ENCODE measurements at places on chromosomes 5 and 9.

GRCh38 chr9:98373609-98374008 lies 118.2 kb upstream of the TBC1D2 start:
- peaks cover 3% of the 10 kb centered on the region for H3K36me3 ChIP-seq
- H3K27ac ChIP-seq: no peak overlapping the region
- peaks cover 3% of the 10 kb centered on the region for H3K4me1 ChIP-seq

GRCh38 chr5:76535577-76535976 lies 87.6 kb downstream of the F2RL2 start:
- peaks cover 2% of the 10 kb centered on the region for H3K36me3 ChIP-seq
- no peak overlapping the region for H3K4me3 ChIP-seq
- H3K4me1 ChIP-seq: peaks cover 55% of the 10 kb centered on the region
- DNase-seq: no peak

- H3K36me3 ChIP-seq: peaks cover 7% of the 10 kb centered on the region
- H3K27me3 ChIP-seq: peaks cover 80% of the 10 kb centered on the region
- no peak overlapping the region for H3K27ac ChIP-seq
- no peak for DNase-seq
- no peak overlapping the region for H3K4me3 ChIP-seq
Observed at GRCh38 chr5:7756453-7756852, 94.5 kb downstream of the CFAP90 start.

- peak overlapping the region; percentile 100 for H3K27ac ChIP-seq
- H3K27me3 ChIP-seq: no peaks in the 10 kb centered on the region
- no peak for DNase-seq
- H3K4me1 ChIP-seq: peaks cover 37% of the 10 kb centered on the region
- no peak overlapping the region for H3K4me3 ChIP-seq
Observed at GRCh38 chr5:151208481-151208914, 15.4 kb downstream of the CCDC69 start.

- no peak for DNase-seq
- H3K36me3 ChIP-seq: no peaks in the 10 kb centered on the region
Observed at GRCh38 chr5:159873680-159874079, 42.6 kb upstream of the ADRA1B start.

GRCh38 chr5:135557076-135557838 lies 21.5 kb upstream of the NEUROG1 start:
- no peaks in the 10 kb centered on the region for H3K36me3 ChIP-seq
- no peak overlapping the region for H3K4me3 ChIP-seq
- H3K27ac ChIP-seq: no peak overlapping the region
- H3K27me3 ChIP-seq: peaks cover 51% of the 10 kb centered on the region

DNA sequence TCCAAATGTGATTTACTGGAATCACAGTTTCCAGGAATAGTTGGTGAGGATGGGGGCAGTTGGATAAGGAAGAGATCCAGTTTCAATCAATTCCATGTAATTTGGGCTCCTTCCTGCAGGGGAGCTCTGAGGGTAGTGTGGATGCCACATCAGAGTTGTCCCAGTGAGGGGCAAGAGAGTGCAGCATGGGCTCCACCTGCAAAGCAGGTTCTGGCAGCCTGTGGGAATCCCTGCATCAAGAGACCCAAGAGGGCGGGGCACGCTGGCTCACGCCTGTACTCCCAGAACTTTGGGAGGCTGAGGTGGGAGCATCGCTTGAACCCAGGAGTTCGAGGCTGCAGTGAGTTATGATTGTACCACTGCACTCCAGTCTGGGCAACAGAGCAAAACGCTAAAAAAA lies 188.5 kb downstream of the CACNA1B start:
- H3K27ac ChIP-seq: no peak overlapping the region
- no peak overlapping the region for H3K4me3 ChIP-seq
- peaks cover 2% of the 10 kb centered on the region for H3K4me1 ChIP-seq
- peaks cover 67% of the 10 kb centered on the region for H3K27me3 ChIP-seq
- no peaks in the 10 kb centered on the region for H3K36me3 ChIP-seq

GRCh38 chr5:147887026-147887627 lies 8.6 kb downstream of the SCGB3A2 start:
- H3K27ac ChIP-seq: no peak overlapping the region
- H3K4me1 ChIP-seq: peaks cover 3% of the 10 kb centered on the region
- DNase-seq: no peak
- peaks cover 27% of the 10 kb centered on the region for H3K27me3 ChIP-seq

GRCh38 chr5:157518963-157519362 lies 56.6 kb downstream of the ADAM19 start:
- DNase-seq: no peak
- H3K4me3 ChIP-seq: no peak overlapping the region
- H3K4me1 ChIP-seq: peaks cover 27% of the 10 kb centered on the region

DNA sequence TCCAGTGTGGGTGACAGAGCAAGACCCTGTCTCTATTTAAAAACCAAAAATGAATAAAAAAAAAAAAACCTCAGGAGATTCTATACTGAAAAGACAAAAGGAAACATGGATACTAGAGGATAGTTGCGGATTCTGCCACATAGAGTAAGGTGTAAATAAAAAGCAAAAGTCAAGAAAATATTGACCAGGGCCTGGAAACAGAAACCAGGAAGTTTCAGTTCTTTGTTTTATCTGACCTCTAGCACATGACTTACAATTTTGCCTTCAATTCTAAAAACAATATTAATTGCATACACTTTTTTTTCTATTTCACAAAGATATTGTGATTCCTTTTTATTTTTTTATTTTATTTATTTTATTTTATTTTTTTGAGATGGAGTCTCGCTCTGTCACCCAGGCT lies 96.2 kb upstream of the NMUR2 start:
- H3K4me3 ChIP-seq: no peak overlapping the region
- H3K27ac ChIP-seq: no peak overlapping the region
- peaks cover 3% of the 10 kb centered on the region for H3K36me3 ChIP-seq
- no peaks in the 10 kb centered on the region for H3K4me1 ChIP-seq

GRCh38 chr9:123741214-123741613 lies 188.7 kb downstream of the DENND1A start:
- no peak for DNase-seq
- no peak overlapping the region for H3K4me3 ChIP-seq
- H3K36me3 ChIP-seq: peaks cover 2% of the 10 kb centered on the region

GRCh38 chr9:25260046-25260445 lies 418.2 kb downstream of the TUSC1 start:
- no peak for DNase-seq
- no peaks in the 10 kb centered on the region for H3K36me3 ChIP-seq
- H3K4me3 ChIP-seq: no peak overlapping the region
- no peaks in the 10 kb centered on the region for H3K27me3 ChIP-seq

DNA sequence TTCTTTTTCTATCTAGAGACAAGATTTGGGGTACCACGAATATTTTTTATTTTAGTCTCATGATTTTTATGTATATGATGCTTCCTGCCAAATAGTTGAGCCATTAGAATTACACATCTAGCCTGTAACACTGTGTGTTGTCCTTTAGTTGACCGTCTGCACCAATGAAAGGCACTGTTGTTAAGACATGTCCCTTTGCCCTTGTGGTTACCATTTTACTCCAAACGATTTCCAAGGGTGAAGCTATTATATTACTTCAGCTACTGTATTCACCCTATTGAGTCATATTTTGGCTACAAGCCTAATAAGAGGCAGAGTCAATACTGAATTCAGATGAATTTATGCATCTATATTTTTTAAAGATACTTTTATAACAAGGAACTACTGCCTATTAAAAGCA lies 207.6 kb downstream of the CETN3 start:
- H3K4me1 ChIP-seq: no peaks in the 10 kb centered on the region
- no peaks in the 10 kb centered on the region for H3K27me3 ChIP-seq
- no peaks in the 10 kb centered on the region for H3K36me3 ChIP-seq
- no peak for DNase-seq

DNA sequence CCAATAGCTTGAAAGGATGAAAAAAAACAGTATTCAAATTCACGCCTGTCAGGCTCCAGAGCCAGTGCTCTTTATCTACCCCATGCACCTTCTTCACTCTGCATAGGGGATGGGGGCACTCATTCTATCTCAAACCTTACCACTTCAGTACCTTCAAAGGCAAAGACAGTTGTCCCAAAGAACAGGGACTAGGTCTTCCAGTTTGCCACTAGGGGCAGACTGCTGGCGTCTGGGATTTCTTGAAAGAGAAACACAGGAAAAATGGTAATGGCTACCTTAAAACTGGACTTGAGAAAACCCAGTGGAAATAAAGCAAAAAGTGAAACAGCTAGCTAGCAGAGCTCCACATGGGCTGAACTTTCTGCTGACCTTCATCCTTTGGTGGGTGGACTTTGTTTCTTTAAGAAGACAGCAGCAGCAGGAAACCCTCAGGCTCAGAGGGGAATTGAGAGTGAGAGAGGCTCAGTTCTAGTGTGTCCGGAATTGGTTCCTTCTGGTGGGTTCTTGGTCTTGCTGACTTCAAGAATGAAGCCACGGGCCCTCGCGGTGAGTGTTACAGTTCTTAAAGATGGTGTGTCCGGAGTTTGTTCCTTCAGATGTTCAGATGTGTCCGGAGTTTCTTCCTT lies 41.0 kb upstream of the SLC36A1 start:
- DNase-seq: no peak
- no peaks in the 10 kb centered on the region for H3K4me1 ChIP-seq
- no peak overlapping the region for H3K27ac ChIP-seq
- H3K36me3 ChIP-seq: no peaks in the 10 kb centered on the region
- no peak overlapping the region for H3K4me3 ChIP-seq

- H3K4me1 ChIP-seq: peaks cover 2% of the 10 kb centered on the region
- H3K27me3 ChIP-seq: peaks cover 69% of the 10 kb centered on the region
- H3K36me3 ChIP-seq: peaks cover 8% of the 10 kb centered on the region
- H3K27ac ChIP-seq: no peak overlapping the region
Observed at GRCh38 chr9:88742483-88742882, 207.5 kb downstream of the NXNL2 start.

- H3K4me1 ChIP-seq: peaks cover 66% of the 10 kb centered on the region
- peak overlapping the region; percentile 98 for H3K4me3 ChIP-seq
- DNase-seq: no peak
- H3K27ac ChIP-seq: peak overlapping the region; percentile 100
- no peaks in the 10 kb centered on the region for H3K27me3 ChIP-seq
Observed at GRCh38 chr9:36144309-36145232, 8.0 kb downstream of the GLIPR2 start.

GRCh38 chr9:124482431-124483031 lies 24.7 kb downstream of the NR5A1 start:
- no peak overlapping the region for H3K4me3 ChIP-seq
- no peaks in the 10 kb centered on the region for H3K36me3 ChIP-seq
- peaks cover 21% of the 10 kb centered on the region for H3K27me3 ChIP-seq
- DNase-seq: no peak
- H3K27ac ChIP-seq: no peak overlapping the region

DNA sequence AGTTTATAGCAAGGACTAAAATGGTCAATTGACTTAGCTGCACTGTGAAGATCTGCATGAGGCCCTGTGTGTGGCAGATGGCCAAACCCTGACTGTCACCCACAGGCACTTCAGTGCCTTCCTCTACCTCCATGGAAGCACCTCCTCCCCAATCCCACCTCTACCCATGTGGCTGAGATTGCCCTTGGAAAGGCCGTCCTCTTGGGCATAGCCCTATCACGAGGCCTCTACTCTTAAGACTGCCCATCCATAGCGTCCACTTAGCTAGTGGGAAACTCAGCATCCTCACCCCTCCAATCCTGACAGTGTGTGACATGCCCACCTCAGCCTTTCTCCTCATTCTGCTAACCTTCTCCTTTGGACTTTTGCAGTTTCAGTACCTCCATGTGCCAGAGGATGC lies 510.2 kb downstream of the BNC2 start:
- no peaks in the 10 kb centered on the region for H3K4me1 ChIP-seq
- H3K27ac ChIP-seq: no peak overlapping the region
- H3K4me3 ChIP-seq: no peak overlapping the region
- DNase-seq: no peak
- no peaks in the 10 kb centered on the region for H3K27me3 ChIP-seq

DNA sequence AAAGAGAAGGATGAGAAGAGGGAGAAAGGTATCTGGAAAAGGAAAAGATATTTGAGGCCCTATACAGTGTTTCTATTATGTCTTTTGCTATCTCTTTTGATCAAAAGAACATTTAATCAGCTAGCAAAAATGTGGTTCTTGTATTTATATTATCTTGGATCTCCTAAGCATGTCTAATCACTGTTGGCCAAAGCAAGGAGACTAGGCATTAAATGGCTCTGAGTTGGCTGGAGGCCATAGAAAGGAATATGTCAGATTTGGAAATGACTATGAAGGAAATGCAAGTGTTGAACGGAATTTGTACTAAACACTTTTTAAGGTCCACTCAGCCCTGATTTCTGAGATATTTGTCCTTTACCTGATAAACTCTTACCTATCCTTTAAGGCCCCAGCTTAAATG lies 22.4 kb upstream of the THG1L start:
- H3K4me1 ChIP-seq: no peaks in the 10 kb centered on the region
- DNase-seq: no peak
- H3K4me3 ChIP-seq: no peak overlapping the region
- H3K36me3 ChIP-seq: no peaks in the 10 kb centered on the region

GRCh38 chr9:3879315-3879714 lies 353.5 kb upstream of the RFX3 start:
- peaks cover 7% of the 10 kb centered on the region for H3K27me3 ChIP-seq
- DNase-seq: no peak
- no peaks in the 10 kb centered on the region for H3K36me3 ChIP-seq
- H3K27ac ChIP-seq: no peak overlapping the region
- no peak overlapping the region for H3K4me3 ChIP-seq
- no peaks in the 10 kb centered on the region for H3K4me1 ChIP-seq

- H3K36me3 ChIP-seq: no peaks in the 10 kb centered on the region
- peaks cover 1% of the 10 kb centered on the region for H3K27me3 ChIP-seq
- H3K27ac ChIP-seq: no peak overlapping the region
- no peak for DNase-seq
Observed at GRCh38 chr5:173472784-173473278, 143.6 kb downstream of the BOD1 start.

GRCh38 chr9:20398536-20399338 lies 223.6 kb downstream of the MLLT3 start:
- H3K4me3 ChIP-seq: no peak overlapping the region
- H3K4me1 ChIP-seq: peaks cover 30% of the 10 kb centered on the region
- H3K36me3 ChIP-seq: peaks cover 4% of the 10 kb centered on the region
- no peaks in the 10 kb centered on the region for H3K27me3 ChIP-seq
- DNase-seq: no peak

- H3K36me3 ChIP-seq: no peaks in the 10 kb centered on the region
- H3K27ac ChIP-seq: no peak overlapping the region
- no peak for DNase-seq
- H3K4me1 ChIP-seq: no peaks in the 10 kb centered on the region
Observed at GRCh38 chr5:118551031-118551430, 437.3 kb downstream of the DTWD2 start.

DNA sequence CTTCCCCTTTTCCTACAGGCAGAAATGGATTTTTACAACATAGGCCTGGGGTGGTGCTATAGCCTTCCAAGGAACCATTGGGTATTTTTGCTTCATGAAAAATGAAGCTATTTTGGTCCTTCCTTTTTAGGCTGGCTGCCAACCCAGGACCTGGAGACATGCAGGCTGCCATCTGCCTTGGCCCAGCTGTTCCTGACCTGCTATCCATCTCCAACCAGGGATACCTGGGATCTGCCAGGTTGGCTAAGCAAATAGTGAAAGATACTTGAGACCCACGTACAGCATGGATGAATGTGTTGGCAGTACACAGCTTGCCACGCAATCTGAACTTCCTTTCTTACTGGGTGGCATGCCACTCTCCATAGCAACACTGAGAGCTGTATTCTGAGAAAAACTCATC lies 31.1 kb downstream of the MRPS27 start:
- H3K4me1 ChIP-seq: peaks cover 8% of the 10 kb centered on the region
- H3K27me3 ChIP-seq: no peaks in the 10 kb centered on the region

GRCh38 chr9:91817493-91818224 lies 132.4 kb downstream of the ROR2 start:
- no peak for DNase-seq
- H3K4me3 ChIP-seq: no peak overlapping the region
- H3K4me1 ChIP-seq: peaks cover 8% of the 10 kb centered on the region
- H3K27ac ChIP-seq: no peak overlapping the region
- no peaks in the 10 kb centered on the region for H3K36me3 ChIP-seq

GRCh38 chr5:174520420-174521396 lies 203.7 kb upstream of the MSX2 start:
- H3K27me3 ChIP-seq: no peaks in the 10 kb centered on the region
- no peak for DNase-seq
- no peak overlapping the region for H3K4me3 ChIP-seq
- no peaks in the 10 kb centered on the region for H3K36me3 ChIP-seq

Measured in T-helper 17 cell (primary cell).